ENCODE measurements at places on chromosomes 2 and 18.

- DNase-seq, result no peak
Measured at GRCh38 chr2:172995323-172996244, 80.1 kb upstream of the MAP3K20 start.

GRCh38 chr2:226187156-226187555, 612.5 kb downstream of the IRS1 start:
- DNase-seq, result no peak

- DNase-seq, result no peak
Measured at GRCh38 chr18:48946329-48946835, 4.4 kb downstream of the SMAD7 start.

DNA sequence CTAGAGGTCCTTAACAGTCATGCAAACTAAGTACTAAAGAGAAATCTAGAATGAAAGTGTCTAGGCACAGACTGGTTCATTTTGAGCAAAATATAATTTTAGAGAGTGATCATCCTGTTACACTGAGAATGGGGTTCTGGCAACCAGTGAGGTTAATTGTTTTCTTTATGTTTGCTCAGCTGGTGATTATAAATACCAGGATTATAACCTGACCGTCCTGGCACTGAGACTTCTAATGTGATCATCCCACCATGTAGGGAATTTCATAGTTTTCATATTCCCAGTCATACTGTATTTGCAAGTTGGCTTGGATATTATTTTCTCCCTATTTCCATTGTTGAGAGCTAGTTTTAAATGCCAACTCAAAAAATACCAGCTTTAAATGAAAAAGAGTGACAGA, 852.5 kb upstream of the LRATD1 start:
- no peak for DNase-seq

DNA sequence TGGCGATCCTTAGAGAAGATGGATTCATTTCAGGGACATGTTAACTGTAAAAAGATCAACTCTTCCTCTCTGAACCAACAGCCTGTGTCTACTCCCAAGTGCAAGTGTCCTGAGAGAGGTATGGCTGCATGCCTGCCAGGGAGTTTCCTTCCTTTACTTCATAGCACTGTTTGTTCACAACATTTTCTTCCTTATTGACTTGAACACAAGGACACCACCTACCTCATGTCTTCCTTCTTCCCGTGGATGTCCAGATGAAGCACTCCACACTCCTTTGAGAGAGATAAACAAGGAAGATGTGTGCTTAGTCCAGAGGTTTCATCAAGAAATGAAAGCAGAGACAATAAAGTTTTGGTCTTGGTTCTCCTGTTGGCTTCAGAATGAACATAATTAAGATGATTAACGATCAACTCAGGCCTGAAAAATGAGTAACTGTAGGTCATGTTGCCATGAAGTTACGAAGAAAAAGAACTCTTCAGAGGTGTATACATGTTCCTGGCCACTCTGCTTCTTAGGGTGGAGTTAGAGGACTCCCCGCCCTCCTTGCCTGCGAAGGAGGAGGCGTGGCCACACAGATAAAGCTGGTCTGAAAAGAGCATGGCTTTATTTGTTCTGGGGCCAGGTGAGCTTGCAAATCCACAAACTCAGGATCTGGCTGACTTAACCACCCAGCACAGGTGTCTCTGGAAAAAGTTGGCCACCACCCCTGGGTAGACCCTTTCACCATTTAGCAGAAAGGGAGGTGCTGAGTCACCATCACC, 155.0 kb upstream of the KCTD1 start:
- no peak for DNase-seq

GRCh38 chr2:19078709-19079108, 279.7 kb downstream of the OSR1 start:
- no peak for DNase-seq

DNA sequence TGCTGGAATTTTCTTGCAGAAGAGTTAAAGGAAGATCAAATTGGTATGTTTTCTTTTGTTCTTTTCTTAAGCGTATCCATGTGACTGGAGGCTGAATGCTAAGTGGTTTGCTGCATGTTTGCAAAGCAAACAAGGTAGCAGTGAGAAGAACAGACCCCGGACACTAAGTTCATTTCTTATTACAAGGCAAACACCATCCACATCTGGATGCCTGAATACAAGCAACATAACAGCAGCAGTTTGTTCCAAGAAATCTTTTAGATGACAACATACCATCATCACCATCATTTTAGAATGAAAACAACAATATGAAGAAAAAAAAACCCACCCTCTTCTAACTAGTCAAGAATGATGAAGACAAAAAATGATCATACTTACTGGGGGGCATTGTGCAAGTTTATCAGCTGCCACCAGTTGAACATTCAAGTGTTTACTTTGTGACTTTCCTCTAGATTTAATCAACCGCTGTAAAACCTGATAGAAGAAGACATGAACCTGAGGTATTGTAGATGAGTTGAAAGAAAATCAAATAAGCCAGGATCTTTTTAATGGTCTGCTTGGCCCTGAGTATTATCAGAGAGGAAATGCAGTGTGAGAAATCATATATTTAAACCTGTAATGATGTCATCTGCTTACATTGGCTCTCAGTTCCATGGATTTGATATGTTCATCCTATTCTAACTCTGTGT, 25.0 kb upstream of the ARL5A start:
- no peak for DNase-seq

GRCh38 chr18:35407871-35408481, 30.8 kb upstream of the ZNF396 start:
- DNase-seq, result peak; percentile 12

- no peak for DNase-seq
Measured at GRCh38 chr2:174901075-174901474, 104.1 kb downstream of the CHN1 start.

GRCh38 chr2:76211991-76212985, 501.6 kb upstream of the GCFC2 start:
- DNase-seq, result no peak

- DNase-seq, result no peak
Measured at GRCh38 chr2:201208563-201209252, 25.8 kb downstream of the CASP10 start.

DNA sequence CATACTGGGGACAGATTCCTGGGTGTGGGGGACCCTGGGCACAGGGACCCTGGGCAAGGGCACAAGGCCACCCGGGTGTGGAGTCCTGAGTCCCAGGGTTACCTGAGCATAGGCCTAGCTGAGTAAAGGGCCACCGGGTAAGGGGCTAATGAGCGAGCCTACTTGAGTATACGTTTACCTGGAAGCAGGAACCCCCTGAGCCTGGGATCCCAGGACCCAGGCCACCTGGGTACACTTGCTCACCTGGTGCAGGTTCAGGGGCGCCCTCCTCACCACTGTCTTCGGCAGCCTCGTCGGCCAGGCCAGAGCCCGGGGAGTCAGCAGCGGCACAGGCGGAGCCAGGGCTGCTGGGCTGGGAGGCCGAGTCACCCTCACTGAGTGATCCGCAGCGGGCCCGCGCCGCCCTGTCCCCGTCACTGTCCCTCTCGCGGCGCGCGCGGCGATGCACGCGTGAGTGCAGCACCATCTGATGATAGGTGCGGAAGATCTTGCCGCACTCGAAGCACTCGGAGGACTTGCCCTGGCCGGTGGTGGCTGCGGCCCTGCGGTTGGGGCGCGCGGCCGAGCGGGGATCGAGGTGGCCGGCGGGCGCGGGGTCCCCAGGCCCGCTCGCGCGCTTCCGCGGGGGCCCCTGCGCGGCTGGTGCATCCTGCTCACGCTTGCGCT, 53.9 kb downstream of the ZNF516 start:
- DNase-seq, result no peak

DNA sequence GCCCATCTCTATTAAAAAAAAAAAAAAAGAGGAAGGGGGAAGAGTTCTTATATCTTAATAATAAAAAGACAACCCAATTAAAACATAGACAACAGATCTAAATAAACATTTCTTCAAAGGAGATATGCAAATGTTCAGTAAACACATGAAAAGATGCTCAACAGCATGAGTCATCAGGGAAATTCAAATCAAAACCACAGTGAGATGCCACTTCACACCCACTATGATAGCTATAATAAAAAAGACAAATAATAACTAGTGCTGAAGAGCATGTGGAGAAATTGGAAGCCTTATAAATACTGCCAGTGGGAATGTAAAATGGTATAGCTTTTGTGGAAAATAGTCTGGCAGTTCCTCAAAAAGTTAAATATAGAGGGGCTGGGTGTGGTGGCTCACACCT, 61.5 kb upstream of the CYP20A1 start:
- DNase-seq, result no peak

- DNase-seq, result no peak
Measured at GRCh38 chr2:215764441-215765048, 248.8 kb downstream of the MREG start.

DNA sequence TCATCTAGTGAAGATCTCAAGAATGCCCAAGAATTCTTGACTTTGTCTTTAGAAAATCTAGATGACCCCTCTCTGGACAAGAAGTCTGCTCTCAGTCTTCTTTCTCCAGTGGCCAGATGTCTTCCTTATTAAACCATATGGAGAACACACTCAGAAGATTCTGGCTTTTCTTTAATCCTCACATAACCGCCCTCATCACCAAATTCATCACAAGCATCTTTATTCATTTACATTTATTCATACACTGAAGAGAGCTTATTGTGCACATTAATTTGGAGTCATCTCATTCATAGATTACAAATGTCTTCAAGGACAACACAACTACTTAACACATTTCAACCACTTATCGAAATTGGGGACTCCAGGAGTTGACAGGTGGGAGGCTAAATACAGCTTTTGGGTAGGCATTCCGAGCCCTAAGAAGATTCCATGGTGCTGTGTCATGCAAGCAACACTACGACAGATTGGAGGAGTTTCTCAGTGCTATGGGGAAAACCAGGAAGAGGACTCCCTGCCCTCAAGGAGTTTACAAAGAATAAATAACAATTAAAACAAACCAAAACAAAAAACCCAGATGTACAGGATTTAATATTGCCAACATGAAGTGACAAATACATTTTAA, 64.8 kb upstream of the LCLAT1 start:
- no peak for DNase-seq

GRCh38 chr2:1771626-1772280, 27.4 kb upstream of the PXDN start:
- DNase-seq, result no peak

- DNase-seq, result no peak
Measured at GRCh38 chr2:1183300-1183699, 230.0 kb upstream of the TPO start.

DNA sequence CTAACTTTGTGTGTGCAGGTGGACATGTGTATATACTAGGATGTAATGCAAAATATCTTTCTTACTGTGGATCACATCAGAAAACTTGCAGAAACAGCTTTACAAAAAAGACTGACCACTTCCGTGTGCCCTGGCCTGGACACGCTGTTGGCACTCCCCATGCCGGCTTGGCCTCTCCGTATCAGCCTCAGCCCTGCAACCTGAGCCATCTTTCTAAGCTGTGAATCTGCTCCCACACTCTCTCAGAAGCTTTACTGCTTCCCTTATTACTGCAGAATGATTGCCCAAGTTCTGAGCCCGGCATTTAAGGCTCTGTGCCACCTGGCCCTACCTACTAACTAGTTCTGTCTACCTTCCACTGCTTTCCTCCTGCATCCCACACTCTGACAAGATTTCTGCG, 37.8 kb downstream of the MYO7B start:
- DNase-seq, result no peak

DNA sequence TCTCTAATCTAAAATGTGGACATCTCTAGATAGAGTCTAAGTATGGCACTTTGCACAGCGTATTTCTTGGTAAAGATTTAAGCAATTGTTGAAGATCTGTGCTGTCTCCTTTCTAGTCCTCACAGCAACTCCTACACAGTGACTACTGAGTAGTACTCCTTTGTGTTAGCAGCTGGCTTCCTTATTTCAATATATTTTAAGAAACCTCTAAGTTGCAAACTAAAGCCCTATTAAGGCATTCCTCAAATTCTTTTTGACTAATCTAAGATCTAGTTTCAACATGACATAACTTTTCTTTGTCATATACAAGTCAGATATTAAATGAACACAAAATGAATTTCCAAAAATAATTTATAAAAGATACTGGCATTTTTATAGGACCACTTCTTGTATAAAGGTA, 121.8 kb upstream of the DNAJC10 start:
- DNase-seq, result no peak

DNA sequence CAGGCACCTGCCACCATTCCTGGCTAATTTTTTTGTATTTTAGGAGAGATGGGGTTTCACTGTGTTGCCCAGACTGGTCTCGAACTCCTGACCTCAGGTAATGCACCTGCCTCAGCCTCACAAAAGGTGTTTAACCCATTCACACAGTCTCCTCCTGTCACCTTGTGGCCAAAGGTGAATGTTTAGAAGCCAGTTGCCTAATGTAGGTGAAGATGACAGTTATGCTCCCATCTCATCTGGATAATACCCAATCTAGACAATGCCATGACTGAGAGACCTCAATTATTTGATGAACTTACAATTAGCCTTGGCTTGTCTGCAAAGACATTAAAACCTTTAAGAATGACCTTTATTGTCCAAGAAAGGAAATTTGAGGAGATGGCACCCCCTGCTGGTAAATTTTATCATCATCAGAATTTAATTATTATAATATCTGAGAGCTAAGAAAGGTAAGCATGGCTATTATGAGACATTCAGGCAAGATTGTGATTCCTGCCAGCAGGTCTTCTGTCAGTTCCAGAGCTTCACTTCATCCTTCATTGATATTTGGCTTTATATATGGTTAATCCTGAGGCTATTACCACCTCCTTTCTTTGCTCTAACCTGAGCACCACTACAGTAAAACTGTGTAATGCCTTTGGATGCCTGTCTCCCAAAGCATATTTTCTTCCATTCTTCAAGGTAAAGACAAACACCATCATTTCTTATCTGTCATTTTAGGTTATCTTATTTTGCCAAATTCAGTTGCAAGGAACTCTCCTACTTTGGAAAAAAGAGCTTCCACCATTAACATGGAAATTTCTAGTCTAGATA, 117.6 kb downstream of the FAM124B start:
- no peak for DNase-seq
